Amygdala (tissue), 56 donors: ENCODE measurements at places on chromosomes 5 and 9.
A peak's percentile ranks its signal among the peaks of the same experiment; 100 is the strongest.

GRCh38 chr5:34728236-34728635 is 72.1 kb downstream of the RAI14 start:
- no peak for DNase-seq

- no peak for DNase-seq
Observed at GRCh38 chr9:107933097-107933496, 443.5 kb upstream of the KLF4 start.

GRCh38 chr9:100216178-100216787 is 117.2 kb downstream of the INVS start:
- DNase-seq: peak; percentile 4

- no peak for DNase-seq
Observed at GRCh38 chr5:36108758-36109460, 42.2 kb upstream of the UGT3A2 start.

- no peak for DNase-seq
Observed at GRCh38 chr5:75152860-75153259, 83.8 kb downstream of the ANKRD31 start.

DNA sequence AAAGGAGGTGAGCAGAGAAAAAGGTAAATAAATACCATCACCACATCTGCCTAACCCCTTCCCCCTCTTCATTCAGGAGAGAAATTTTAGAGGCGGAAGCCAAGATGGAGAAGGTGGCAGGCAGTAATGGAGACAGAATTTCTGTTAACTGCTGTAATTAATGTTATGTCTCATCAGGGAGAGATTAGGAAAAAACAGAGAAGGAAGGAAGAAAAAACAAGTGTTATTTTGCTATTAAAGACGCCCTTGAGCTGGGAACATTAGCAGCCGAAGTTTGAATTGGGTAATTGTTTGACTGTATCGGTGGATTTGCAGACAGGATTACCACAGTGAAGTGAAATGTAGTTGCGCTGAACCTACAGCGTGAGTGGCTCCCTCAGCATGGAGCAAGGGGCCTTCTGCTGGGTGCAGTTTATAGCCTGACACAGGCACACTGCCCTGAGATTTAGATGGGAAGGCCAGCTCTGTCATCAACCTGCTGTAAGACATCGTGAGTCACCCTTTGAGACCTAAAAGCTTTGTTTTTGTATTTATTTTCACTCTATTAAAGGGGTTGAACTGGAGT is 136.3 kb downstream of the ASTN2 start:
- DNase-seq: no peak

- no peak for DNase-seq
Observed at GRCh38 chr9:34419716-34420504, 38.5 kb downstream of the FAM219A start.

DNA sequence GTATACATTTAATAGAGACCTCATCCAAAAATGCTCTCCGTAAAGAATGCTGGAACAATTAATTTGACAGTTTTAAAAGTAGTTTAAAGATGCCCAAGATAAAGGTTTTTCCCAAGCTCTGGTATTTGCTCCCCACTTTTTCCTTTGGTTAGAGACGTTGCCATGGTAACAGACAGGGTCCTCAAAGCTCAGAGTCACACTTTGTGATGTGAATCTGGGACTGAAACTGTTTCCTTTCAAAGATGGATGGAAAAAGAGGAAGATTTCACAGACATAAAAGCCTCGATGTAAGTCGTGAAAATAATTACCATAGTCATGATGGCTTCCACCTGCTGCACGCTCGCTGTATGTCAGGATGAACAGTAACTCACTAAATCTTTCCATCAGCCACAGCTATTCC is 229.5 kb downstream of the MSX2 start:
- DNase-seq: no peak

- no peak for DNase-seq
Observed at GRCh38 chr5:149217803-149218155, 53.9 kb upstream of the AFAP1L1 start.

DNA sequence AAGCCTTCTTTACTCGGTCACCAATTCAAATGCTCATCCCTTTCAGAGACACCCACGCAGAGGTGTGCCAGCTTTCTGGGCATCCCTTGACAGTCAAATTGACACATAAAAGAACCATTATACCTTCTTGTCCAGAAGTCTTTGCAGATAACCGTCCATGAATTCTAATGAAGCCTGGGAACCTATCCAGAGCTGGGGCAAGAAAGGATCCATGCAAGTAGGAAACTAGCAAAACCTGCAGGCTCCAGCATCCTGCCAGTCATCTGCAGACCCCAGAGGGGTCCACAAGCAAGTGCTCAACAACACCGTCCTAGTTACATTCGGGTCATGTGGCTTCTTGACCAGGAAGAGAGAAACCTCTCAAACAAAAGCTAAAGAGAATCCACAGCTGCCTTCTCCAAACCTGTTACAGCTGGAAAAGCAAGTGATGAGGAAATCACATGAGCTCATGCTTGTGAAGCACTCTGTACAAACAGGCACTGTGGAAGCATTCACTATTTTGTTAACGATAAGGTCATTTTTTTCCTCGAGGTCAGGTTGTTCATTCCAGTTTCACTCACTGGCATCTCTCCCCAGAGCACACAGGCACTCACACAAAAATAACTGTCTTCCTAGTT is 80.2 kb upstream of the DMRT1 start:
- no peak for DNase-seq

DNA sequence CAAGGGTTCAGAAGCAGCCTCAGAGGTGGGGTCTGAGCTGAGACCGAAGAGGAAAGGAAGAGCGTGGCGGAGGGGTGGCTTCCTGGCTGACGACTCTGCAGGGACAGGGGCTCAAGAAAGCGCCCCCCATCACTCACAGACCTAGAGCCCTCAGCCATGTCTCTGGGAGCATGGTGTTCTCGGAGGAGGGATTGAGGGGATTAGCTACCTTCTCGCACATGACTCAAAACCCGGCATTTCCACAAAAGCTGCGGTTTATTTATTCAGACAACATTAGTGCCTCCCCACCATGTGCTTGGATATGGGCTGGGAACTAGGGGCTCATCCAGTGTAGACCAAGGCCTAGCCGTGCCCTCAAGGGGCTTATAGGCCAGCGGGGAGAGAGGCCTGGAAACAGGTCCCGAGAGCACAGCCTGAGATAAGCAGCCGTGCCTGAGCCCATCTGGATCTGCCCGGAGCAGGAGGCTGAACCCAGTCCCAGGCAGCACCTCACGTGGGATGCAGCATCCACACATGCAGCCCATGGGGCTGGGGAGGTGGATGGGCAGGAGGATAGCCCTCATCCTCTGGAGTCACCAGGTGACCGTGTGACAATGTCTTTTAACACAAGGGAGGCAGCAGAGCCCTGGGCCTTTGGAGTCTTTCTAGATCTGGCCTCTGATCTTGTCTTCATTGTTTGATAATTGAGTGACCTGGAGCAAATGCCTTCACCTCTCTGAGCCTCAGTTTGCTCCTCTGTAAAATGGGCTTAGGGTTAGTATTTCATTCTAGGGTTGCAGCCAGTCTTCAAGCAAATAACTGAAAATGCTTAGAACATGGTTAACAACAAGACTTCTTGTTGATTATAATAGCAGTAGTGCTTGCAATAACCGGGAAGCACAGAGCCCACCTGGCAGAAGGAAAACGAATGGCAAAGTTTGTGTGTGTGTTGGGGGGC is 878 bp upstream of the HMCN2 start:
- no peak for DNase-seq

DNA sequence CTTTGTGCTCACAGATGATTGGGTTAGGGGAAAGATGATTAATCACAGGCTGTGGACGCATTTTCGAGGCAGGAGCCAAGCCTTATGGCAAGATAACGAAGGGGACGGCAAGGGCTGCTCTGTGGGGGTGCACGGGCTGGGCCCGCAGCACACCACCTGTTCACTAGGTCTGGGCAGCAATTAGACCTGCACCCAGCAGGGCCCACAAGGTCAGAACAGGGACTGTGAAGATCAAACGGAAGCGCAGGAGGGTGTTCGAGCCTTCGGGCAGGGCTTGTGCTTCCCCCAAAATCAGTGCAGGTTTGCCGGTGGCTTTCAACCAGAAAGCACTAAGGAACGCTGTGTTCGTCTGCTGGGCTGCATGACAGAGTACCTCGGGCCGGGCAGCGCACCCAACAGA is 73.7 kb downstream of the UBE2QL1 start:
- DNase-seq: no peak

GRCh38 chr9:111298731-111299598 is 31.1 kb downstream of the OR2K2 start:
- DNase-seq: peak; percentile 22

- DNase-seq: no peak
Observed at GRCh38 chr5:74426506-74426905, 214.0 kb downstream of the ENC1 start.

DNA sequence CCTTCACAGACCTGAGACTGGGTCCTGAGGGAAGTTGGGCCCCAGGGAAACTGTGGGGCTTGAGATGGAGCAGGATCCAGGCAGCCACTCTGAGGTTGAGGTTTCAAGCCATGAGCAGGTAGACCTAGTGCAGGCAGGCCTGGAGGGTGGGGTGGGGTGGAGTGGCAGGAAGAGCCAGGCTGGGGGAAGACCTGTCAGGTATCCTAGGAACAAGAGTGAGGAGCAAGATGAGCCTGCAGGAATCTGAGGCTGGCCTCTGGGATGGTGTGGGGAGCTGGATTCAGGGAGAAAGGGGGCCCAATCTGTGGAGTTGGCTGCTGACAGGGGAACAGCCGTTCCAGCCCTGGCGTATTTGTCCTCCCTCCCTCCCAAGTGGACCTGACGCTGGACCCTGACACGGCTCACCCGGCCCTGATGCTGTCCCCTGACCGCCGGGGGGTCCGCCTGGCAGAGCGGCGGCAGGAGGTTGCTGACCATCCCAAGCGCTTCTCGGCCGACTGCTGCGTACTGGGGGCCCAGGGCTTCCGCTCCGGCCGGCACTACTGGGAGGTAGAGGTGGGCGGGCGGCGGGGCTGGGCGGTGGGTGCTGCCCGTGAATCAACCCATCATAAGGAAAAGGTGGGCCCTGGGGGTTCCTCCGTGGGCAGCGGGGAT is 9.8 kb downstream of the RACK1 start:
- DNase-seq: no peak

GRCh38 chr9:129921905-129922304 is 86.6 kb downstream of the USP20 start:
- no peak for DNase-seq

- no peak for DNase-seq
Observed at GRCh38 chr5:130571076-130571475, 594.0 kb downstream of the HINT1 start.

DNA sequence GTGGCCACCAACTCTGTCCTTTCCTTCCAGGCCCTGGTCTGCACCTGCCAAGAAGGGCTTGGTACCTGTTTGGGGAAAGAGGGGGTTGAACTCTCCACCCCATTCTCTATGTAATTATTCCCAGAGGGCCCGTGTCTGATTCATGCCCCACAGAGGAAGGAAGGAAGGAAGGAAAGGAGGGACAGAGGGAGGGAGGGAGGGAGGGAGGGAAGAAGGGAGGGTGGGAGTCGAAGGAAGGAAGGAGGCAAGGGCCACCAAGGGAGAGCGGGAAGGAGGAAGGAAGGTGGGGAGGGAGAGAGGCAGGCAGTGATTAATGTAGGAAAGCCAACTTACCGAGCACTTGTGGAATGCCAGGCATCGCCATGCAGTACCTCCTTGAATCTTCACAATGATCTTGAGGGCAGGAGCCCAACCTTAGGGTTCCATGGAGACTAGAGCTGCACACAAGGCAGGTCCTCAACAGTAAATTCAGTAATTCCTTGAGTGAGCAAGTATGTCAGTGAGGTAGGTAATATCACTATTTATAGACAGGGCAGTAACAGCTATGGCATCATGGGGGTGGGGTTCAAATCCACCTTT is 75.8 kb downstream of the FGF18 start:
- no peak for DNase-seq

DNA sequence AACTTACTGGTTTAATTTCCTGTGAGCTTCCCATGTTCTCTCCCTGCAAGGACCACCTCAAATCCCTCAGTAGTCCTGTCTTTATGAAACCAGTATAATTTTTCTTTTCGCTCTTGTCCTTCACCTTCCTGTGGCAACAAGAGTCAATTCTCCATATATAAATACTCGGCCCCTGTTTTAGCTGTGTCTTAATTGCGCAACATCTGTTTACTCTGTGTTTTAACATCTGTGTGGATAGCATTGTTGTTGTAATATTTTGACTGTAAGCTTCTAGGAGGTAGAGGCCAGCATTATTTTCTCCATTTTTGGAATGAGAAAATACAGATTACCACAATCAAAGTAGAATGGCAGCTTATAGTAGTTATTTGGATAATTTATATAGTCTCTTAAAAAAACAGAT is 30.2 kb upstream of the CDKN2B start:
- no peak for DNase-seq

DNA sequence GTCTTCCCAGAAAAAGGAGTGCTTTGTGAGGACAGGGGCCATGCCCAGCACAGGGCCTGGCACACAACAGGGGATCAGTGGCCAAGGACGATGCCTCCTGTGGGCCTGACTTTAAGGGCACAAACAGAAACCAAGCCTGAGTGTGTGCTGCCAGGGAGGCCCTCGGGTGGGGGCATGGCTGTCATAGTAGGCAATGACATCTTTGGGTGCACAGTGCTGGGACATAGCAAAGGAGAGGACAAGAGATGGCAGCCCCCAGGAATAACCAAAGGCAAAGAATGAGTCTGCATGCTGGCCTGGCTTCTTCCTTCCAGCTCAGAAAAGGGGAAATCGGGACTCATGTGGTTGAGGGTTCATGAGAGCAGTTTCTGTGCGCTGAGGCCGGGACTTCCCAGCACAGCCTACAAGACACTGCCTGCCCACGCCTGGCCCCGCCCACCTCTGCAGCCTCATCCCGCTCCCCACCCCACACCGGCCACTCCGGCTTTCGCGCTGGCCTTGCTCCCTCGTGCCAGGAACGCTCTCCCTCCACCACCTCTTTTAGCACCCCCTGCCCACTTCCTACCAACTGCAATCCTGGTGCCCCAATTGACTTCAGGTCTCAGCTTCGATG is 13.8 kb upstream of the LHX2 start:
- DNase-seq: no peak

- no peak for DNase-seq
Observed at GRCh38 chr5:146042628-146043279, 62.6 kb downstream of the PLAC8L1 start.

GRCh38 chr9:35748242-35748857 is 678 bp downstream of the GBA2 start:
- DNase-seq: no peak

- no peak for DNase-seq
Observed at GRCh38 chr5:55241746-55242145, 8.3 kb upstream of the CCNO start.

- DNase-seq: no peak
Observed at GRCh38 chr5:127840198-127840524, 137.0 kb downstream of the CCDC192 start.

- DNase-seq: no peak
Observed at GRCh38 chr5:61687371-61687770, 355.3 kb downstream of the ZSWIM6 start.

GRCh38 chr5:96120120-96120519 is 158.5 kb upstream of the ELL2 start:
- DNase-seq: no peak

GRCh38 chr5:32044434-32044833 is 129.7 kb downstream of the GOLPH3 start:
- DNase-seq: no peak

DNA sequence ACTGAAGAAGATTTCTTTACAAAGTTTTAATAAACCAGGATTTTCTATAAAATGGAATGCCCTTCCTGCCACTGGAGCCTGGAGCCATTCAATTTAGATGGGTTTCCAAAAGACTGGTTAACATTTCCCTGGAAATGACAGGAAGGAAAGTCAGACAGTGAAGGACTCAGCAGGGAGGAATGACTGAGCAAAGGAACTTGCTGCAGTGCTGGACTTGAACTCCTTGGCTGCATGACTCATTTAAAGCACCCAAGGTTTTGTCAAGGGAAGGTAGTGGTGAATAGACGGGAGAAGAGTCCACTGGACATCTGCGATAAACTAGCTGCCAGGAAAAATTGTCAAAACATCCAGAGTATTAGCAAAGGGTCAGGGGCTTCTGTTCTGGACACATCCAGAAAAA is 163.8 kb upstream of the SLC28A3 start:
- DNase-seq: no peak
